ENCODE measurements at places on chromosomes 2 and 18. TPM values are rescaled to one million over a fixed set of nuclear protein-coding genes. Genes with fewer than 3 reads are reported as not detected.

- no peak for DNase-seq
These were observed 162.0 kb downstream of the CAPN13 start for GRCh38 chr2:30645081-30645744.

FSHR gene
- not detected for total RNA-seq

GRCh38 chr18:3453540-3454364, 3.8 kb downstream of the TGIF1 start:
- peak; percentile 82 for DNase-seq

DNA sequence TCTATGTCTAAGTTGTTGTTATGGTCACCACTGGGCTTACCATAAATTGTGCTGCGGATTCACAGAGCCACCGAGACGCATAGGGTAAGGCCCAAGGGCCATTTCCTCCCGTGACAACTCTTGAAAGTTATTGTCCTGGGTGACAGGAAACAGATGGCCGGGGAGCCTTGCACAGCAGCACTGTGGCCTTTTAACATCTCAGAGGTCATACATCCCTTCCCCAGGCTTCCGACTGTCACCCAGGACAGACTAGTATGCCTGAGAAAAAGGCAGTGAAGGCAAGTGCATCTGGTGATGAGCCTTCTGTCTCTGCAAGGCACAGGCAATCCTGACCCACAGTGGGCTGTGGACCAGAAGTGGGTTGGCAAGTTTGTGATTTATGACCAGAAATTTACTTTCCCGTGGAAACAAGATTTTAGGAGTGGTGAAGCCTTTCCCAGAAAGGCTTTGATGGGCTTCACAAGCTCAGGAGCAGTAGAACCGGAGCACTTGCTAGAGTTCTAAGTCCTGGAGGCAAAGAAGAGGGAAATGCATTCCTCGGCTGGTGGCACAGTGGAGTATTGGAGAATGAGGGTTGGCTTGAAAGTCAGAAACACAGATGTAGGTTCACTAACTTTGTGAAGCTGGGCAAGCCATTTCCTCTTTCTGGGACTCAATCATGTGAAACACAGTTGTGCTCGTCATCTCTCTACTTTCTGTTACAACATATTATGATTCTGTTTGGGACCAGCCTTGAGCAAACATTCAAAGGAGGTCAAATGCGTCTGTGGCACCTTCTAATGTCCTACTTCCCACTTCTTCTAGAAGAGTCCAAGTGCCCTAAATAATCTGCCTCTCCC, 2.0 kb upstream of the CAPN14 start:
- peak; percentile 42 for DNase-seq

CD207 gene
- total RNA-seq: 1.3 TPM

DNA sequence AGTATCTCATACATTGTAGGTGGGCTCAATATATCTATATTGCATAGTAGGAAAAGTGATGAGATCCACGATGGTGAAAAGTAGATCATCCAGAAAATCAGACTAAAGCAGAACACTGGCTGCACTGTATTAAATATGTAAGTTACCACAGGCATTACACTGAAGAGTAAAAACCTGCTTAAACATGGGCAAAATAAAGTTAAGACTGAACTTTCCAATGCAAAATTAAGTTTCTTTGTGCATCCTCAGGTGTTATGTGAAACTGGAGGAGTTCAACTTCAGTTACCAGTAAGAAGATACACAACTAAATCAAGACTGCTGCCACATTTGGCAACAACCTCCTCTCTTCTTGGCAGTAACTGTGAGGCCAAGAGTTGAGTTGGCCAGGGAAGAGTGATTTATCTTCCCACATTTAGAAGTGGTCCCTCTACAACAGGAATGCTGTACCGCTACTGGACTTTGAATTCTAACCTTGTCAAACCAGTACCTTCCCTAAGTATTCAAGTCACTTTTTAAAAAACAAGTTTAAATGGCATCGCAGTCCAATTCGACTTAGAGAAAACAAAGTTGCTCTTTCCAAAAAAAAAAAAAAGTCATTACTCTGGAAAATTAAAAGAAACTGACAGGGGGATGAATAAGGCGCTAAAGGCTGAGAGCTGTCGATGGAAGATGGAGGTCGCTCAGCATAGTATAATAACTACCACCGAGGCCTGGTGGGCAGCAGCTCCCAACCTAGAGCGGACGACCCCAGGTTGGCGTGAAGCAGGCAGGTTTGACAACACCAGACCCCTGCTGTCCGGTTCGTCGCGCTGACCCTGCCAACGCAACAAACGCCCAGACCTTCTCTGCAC, 1.1 kb downstream of the MAP4K3 start:
- DNase-seq: no peak

GRCh38 chr2:222242532-222242931, 56.3 kb downstream of the PAX3 start:
- no peak for DNase-seq

DNA sequence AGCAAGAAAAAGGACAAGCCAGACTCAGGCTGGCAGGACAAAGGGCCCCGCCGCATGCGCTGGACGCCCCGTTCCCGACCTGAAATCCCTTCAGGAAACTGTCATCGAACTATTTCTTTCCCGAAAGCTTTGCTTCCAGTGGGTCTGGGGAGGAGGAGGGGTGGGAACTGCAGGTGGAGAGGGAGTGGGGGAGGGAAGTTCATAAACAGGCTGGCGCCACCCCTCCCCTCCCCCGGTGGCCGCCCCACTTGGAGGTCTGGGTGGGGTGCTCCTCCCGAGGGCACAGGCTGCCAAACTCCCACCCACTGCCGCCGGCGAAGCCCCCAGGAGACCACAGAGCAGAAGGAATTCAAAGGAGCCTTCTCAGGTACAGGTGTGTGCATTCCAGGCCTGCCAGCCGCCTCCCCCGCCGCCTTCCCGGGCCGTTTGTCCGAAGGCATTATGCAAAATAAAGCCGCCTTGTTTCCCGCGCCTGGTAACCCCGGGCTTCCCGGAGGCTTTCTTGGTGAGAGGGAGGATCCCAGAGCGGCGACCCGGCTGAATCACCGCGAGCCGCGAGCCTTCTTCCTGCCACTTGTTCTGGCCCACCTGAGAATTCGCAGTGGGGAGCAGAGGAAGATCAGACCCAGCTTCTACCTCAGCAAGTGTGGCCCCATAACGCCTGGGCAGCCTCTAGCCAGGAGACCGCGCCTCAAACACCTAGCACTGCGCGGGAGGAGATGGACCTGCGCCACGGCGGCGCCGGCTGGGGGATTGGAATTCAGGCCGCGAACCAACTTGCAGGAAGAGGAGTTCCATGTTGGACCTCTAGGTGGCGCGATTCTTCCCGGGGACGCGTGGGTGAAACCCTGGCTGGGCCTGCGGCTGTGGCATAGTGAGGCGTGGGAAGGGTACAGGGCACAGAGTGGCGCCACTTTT, 101.9 kb downstream of the FOXI3 start:
- peak; percentile 54 for DNase-seq

DNA sequence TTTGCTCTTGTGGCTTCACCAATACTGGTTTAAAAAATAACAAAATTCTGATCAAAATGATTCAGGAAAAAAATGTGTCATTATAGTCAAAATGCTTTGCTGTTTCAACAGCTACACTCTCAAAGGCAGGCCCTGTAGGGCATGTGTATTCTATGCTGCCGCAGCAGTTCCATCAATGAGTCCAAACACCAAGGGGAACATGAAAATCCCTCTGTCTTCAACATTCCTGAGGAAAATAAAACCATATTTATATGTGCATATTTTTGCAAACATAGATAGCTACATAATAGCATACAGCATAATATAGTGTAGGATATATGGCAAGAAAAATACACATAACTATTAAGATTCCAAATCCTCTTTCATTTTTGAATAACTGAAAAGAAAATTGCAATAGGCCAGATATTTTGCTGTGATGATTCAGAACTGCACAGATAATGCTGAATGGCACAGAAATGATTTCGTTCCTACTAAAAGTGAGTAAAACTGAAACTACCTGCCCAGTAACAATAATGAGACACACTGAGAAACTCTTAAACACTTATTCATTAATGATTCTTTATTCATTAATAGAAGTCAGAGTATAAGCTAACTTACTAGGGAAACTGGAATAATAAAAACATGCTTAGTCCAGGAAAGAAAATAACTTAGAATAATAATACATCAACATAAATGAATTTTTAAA, 343.8 kb downstream of the SUCLG1 start:
- no peak for DNase-seq

GRCh38 chr18:45723567-45724355, at the start of gene SLC14A1:
TSS of gene SLC14A1 (plus strand) at chr18:45724181. CDS start at chr18:45730321, 6,140 bp downstream.
- no peak for DNase-seq

- no peak for DNase-seq
These were observed 49.4 kb downstream of the TGOLN2 start for GRCh38 chr2:85278361-85278760.

DNA sequence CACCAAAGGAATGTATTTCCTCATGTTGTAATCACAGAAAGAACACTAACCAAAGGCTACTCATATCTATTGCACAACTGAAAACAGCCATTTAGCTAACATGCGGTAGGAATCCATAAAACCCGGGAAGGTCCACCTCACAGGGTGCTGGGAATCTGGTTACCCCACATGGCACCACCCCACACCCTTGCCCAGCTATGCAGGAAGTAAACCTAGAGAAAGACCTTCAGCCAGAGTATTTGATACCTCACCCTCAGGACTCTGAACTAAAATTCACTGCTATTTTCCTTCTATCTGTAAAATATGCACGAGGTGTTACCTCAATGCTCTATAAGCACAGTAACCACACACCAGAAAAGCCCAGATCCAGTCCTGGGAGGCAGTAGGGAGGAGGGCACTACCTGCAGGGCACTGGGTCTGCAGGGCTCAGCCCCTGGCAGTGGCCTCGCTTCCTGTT, 45.8 kb downstream of the PTPN2 start:
- peak; percentile 65 for DNase-seq

ZNF385B gene
- total RNA-seq: 0.83 TPM

DNA sequence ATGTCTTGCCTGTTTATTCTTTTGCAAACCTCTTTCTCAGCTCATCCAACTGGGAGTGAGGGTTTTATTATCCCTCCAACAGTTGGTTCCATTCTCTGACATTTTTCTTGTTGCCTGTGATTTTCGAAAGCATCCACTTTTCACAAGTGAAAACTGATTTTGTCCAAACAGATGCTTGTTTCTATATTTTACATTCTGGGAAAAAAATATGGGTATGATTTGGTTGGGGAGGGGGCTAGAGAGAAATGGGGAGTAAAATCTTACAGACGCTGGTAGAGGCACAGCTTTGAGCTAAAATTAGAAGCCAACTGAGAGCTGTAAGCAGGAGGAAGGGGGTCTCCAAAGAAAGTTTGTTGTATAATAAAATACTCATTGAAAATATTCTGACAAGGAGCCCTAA, 745.3 kb upstream of the CELF4 start:
- no peak for DNase-seq

DNA sequence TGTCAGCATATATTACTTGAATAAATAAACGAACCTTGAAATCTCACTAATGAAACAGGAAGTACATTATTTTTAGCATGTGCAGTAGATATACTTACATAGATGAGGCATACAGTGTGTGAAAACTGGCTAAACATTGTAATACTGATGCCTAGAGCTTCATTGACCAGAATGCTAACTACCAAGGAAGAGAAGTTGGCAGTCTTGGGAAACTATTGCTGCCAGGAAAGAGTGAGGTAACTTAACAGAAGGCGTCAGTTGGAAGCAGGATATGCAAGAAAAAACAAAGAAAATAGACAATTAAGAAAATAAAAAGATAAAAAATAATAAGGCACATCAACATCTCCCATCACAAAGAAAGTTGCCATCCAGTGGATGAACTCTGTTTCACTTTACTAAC, 963.0 kb downstream of the TDRD15 start:
- no peak for DNase-seq

GRCh38 chr2:10080536-10081304, 509 bp upstream of the CYS1 start:
- no peak for DNase-seq

- DNase-seq: no peak
These were observed 165.6 kb upstream of the NABP1 start for GRCh38 chr2:191512216-191512835.

GRCh38 chr18:25830787-25831186, 259.6 kb downstream of the SS18 start:
- DNase-seq: no peak

ZNF516 gene
- 75.6 TPM for total RNA-seq

SP5 gene
- 2.3 TPM for total RNA-seq

GRCh38 chr2:112821142-112821541, 15.4 kb downstream of the IL1B start:
- DNase-seq: no peak

HS1BP3 gene
- 37.9 TPM for total RNA-seq

DNA sequence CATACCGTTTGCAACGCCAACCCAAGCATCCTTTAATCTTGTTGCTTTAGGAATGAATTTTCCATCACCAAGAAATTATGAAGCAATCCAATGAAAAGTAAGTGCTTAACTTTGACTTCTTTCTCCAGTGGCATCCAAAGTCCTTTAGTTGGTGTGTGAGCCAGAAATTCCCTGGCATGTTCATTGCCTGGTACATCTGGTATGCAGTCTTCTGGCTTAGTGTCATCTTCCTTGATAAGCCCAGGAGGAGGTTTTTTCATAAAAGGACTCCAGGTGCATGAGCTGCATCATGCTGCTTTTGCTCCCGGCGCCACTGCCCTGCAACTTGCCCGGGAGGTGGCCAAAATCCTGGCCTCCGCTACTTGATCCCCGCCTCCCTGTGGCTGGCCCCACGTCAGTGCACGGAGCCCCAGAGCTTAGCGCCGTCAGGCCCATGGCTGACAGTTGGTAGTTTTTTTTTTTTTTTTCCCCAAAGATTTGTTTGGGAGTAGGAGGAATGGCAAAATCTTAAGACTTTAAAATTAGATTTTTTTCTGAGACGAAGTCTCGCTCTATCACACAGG, 58.7 kb downstream of the PUM2 start:
- DNase-seq: no peak

DNA sequence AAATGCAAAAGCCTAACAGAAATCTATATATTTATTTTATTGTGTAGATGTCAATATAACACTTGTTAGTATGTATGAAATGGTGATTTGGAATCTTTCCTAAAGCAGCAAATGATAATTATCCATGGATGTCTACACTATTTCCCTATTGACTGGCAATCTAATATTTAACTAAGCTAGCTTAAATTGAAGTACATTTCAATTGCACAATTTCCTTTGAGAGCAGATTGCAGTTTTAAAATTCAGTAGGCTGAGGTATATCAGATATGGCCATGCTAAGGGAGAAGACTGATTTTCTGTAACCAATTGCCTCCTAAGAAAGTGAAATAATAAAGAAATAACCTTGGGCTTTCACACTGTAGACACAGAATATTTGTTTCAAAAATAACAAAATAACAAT, 90.1 kb upstream of the KCNJ3 start:
- DNase-seq: no peak

LINC00305 gene
- not detected for total RNA-seq

Data from ureter (tissue), 1 donor.